ENCODE measurements at places on chromosomes 4 and X.

DNA sequence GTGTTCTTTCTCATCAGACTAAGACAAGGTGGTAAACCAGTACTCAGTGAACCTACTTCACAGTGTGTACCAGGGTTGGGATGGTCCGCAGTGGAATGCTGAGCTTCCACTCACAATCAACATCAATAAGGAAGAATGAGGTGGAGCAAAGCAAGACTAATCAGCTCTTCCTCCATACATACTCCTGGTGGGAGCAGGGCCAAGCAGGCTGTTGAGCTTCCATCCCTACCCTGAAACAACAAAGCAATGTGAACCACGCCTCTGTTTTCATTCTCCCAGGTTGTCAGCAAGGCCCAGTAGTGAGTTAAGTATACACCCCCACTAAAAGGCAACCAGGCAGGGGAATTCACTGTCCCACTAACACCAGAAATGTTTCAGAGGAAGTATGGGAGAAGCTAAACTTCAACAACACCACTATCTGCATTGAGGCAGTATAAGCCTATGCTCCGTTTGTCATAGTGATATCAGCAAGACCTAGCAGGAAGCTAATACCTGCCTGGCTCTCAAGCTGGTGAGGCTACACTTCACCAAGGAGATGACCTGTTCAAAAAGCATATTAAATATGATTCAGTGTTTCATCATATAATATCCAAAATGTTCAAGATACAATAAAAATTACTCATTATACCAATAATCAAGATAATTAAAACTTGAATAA is 109.5 kb downstream of the DDX60 start:
- DNase-seq = no peak

DNA sequence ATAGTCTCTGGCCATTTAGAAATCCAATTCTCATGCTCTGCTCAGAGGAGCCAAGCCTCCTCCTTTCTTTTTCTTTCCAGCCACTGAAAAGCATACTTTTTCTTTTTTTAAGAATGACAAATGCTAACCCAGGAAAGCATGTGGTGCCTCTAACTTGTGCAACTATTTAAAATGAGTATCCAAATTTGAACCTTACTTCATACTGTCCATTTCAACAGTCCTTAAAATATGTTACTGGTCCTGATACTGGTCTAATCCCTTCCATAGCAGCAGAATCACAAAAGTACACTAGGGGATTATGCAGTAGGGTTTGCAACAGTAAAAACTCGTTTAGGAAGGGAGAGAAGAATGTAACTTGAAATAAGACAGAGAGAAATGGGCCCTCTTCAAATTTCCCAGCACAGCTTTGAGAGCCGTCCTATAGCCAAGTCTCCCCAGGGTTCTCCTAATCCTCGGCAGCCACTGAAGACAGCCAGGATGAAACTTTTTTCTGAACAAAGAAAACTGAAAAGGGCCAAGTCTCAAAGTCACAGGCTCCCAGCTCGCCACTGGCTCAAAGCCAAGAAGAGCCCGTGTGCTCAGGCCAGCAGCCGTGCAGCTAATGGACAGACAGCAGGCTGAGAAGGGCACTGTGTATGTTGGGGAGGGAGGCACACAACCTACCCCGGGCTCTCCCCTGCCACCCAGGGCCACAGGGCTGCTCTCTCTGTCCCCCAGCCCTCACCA is 39.5 kb downstream of the GPC4 start:
- DNase-seq = no peak

DNA sequence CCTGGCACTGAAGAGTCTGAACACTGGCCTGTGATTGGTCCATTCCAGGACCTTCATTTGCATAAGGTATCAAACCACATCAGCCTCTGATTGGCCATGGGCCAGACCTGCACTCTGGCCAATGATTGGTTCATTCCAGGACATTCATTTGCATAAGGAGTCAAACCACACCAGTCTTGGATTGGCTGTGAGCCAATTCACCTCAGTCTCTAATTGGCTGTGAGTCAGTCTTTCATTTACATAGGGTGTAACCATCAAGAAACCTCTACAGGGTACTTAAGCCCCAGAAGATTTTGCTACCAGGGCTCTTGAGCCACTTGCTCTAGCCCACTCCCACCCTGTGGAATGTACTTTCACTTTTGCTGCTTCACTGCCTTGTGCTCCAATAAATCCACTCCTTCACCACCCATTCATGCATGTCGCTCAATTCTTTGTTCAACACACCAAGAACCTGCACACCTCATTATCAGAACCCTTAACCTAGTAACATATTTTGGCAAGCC is 14.2 kb upstream of the HERC5 start:
- no peak for DNase-seq

GRCh38 chrX:147646949-147647723 is 264.6 kb upstream of the FMR1 start:
- DNase-seq = no peak

DNA sequence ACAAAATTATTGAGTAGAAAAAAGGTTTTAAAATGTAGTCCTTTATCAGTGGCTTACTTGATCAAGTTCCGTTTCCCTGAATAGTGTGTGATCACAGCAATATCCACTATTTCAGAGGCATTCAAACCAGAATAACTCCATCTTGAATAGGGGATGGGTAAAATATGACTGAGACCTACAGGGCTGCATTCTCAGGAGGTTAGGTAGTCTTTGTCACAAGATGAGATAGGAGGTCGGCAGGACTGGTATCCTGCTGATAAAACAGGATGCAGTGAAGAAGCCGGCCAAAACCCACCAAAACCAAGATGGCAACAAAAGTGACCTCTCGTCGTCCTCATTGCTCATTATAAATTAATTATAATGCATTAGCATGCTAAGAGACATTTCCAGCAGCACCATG is 24.7 kb downstream of the TSPAN6 start:
- DNase-seq = no peak

- DNase-seq = no peak
Measured at GRCh38 chr4:68476191-68476590, 28.9 kb downstream of the TMPRSS11E start.

- DNase-seq = no peak
Measured at GRCh38 chr4:132587626-132588025, 561.5 kb upstream of the PCDH10 start.

- DNase-seq = no peak
Measured at GRCh38 chrX:14802943-14803710, 69.7 kb downstream of the FANCB start.

DNA sequence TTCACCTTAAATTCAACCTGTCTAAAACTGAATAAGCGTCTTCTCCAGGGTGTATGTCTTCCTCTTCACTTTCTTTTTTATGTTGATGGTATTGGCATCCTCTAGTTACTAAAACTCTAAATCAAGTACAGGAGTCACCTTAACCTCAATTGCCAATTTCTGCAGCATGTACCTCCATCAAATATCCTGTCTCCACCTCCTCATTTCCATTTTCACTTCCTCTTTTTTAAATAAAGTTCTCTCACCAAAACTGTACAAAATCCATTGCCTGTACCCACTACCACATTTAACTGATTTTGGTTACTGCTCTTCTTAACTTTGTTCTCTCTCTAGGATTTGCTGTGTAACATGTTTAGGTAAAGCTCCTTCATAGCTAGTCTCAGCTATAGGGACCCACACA is 9.2 kb upstream of the NPFFR2 start:
- DNase-seq = no peak

DNA sequence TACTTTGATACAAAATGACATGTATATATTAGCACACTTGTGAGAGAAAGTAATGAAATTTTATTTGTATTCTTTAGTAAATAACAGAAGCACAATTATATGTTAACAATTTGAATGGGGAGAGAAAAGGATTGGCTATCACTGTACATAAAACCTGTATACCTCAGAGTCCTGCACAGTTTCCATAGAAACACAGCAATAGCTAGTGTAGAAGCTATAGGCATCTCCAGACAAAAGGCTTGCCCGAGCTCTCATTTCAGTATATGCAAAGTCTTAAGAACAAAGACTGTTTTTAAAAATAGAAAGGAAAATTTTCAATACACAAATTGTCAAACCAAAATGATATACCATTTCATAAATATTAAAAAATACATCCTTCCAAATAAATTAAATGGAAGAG is 38.5 kb downstream of the GPM6A start:
- DNase-seq = no peak

DNA sequence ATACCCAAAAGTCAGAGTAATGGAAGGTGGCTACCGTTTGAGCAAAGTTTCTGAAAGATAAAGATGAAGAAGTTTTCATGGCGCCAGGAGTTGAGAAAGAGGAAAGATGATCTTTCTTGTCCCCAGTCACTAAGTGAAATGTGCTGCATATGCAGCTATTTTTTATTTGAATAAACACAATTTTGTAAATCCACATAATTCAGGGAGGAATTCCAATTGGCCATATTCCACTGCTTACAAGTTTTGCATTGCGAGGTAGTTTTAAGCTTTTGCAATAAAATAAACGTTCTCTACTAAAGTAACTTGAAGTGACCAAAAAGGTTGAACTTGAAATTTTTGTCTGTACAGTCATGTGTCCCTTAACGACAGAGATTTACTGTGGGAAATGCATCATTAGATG is 139.3 kb upstream of the VCX2 start:
- no peak for DNase-seq

GRCh38 chrX:30607155-30607554 is 29.6 kb upstream of the TASL start:
- no peak for DNase-seq

DNA sequence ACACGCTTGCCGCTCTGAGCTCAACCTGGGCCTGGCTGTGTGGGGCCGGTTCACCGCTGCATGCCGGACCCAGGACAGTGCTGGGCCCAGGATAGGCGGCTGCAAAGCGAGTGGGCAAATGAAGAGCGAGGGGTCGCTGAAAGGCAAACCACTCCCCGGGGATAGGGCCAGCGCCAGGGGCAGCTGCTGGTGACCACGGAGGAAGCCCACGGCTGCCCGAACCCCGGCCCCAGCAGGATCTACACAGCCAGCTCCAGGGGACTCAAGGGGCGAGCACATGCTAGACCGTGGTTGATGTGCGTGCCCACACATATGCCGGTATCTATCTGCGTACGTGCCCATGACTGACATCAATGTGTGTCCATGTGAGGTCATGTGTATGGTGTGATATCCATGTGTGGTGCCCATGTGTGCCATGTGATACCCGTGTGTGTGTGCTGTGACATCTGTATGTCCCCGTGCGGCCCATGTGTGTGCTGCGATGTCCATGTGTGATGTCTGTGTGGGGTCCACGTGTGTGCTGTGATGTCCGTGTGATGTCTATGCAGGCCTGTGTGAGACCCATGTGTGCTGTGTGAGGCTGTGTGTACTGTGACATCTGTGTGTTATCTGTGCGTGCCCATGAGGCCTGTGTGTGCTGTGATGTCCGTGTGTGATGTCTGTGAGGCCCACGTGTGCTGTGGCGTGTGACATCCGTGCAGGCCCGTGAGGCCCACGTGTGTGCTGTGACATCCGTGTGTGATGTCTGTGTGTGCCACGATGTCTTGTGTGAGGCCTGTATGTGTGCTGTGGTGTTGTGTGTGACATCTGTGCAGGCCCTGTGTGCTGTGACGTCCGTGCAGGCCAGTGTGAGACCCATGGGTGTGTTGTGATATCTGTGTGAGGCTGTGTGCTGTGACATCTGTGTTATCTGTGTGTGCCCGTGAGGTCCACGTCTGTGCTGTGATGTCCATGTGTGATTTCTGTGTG is 24.8 kb downstream of the CTBP1 start:
- DNase-seq = no peak

DNA sequence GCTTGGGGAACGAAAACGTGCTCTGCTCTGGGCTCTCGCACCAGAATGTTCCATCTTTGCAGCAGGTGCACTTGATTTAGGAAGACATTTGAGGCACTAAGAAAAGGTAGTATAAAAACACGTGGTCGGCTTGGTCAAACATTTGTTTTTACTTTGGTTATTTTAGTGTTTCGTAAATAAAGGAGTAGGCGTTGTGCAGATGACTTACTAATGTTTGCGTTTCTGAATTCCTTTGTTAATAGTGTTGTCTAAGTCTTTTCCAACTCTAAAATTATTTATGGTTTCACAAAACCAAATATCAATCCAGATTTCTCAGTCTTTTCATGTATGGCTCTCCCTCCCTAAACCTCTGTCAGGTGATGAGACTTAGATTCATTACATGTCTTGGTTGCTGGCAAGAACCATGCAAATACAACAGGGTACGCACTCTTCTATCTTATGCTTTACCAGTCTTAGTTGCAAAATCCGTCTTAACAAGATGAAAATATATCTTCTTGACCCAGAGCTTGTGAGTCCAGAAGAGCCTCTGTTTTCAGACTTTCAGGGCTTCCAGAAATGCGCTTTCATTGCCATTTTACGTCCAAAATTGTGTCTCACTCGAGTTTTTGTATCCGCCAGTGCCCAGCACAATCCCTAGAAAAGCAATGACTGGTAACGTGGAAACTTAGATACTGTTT is 686 bp downstream of the MTHFD2L start:
- no peak for DNase-seq

GRCh38 chrX:39202641-39203040 is 401.4 kb downstream of the MID1IP1 start:
- no peak for DNase-seq

DNA sequence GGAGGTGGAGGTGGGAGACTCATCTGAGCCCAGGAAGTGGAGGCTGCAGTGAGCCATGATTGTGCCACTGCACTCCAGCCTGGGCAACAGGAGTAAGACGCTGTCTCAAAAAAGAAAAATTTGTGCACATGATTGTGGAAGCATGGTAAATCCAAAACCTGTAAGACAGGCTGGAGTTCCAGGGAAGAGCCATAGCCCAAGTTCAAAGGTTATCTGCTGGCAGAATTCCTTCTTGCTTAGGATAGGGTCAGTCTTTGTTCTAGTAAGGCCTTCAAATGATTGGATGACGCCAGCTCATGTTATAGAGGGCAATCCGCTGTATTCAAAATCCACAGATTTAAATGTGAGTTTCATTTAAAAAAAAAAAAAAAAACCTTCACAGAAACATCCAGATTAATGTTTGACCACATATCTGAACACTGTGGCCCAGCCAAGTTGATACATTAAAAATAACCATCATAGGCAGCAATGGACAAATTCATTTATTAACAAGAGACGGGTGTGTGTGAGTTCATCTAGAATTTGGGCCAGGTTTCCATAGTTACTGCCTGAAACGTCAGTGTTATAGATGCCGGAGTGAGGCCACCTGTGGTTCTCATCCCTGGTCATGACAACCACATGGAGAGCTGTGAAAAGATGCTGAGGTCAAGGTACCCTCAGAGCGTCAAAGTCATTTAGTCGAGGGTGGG is 35.2 kb upstream of the SLC2A9 start:
- DNase-seq = no peak

DNA sequence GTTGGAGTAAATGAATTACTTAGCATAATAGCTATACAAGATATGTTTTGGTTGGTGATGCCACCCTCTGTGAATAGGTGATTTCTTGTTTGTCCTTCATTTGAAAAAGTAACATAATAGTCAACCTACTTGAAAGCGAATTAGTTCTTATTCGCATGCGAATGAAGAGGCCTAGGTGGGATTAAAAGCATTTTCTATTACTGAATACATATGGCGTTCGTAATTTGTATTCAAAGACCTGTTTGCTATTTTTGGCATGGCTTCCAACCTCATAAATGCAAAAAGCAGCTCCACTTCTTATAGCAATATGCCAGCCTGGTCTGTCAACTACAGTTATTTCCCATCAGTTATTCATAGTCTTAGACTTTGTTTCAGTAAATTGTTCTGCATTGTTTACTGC is 261.3 kb downstream of the TENM3 start:
- DNase-seq = no peak

GRCh38 chr4:187814737-187815465 is 180.7 kb upstream of the ZFP42 start:
- no peak for DNase-seq

GRCh38 chr4:119725688-119726330 is 97.2 kb upstream of the PDE5A start:
- DNase-seq = no peak

- DNase-seq = no peak
Measured at GRCh38 chr4:17426222-17426621, 85.7 kb downstream of the QDPR start.
